ENCODE measurements at places on chromosomes 7 and 10. TPM values are rescaled to one million over a fixed set of nuclear protein-coding genes. Genes with fewer than 3 reads are reported as not detected.

Gene DHTKD1
- total RNA-seq: 13.3 TPM

Gene LIPK
- total RNA-seq: not detected

Gene EIF5AL1
- total RNA-seq: not detected

Gene MYL10
- total RNA-seq: not detected

Gene CACNA2D1
- 16.9 TPM for total RNA-seq

- no peaks in the 10 kb centered on the region for H3K36me3 ChIP-seq
- no peak overlapping the region for H3K27ac ChIP-seq
- peaks cover 7% of the 10 kb centered on the region for H3K4me1 ChIP-seq
- no peak overlapping the region for H3K4me3 ChIP-seq
Measured at GRCh38 chr10:26331371-26331770, 106.8 kb upstream of the APBB1IP start.

DNA sequence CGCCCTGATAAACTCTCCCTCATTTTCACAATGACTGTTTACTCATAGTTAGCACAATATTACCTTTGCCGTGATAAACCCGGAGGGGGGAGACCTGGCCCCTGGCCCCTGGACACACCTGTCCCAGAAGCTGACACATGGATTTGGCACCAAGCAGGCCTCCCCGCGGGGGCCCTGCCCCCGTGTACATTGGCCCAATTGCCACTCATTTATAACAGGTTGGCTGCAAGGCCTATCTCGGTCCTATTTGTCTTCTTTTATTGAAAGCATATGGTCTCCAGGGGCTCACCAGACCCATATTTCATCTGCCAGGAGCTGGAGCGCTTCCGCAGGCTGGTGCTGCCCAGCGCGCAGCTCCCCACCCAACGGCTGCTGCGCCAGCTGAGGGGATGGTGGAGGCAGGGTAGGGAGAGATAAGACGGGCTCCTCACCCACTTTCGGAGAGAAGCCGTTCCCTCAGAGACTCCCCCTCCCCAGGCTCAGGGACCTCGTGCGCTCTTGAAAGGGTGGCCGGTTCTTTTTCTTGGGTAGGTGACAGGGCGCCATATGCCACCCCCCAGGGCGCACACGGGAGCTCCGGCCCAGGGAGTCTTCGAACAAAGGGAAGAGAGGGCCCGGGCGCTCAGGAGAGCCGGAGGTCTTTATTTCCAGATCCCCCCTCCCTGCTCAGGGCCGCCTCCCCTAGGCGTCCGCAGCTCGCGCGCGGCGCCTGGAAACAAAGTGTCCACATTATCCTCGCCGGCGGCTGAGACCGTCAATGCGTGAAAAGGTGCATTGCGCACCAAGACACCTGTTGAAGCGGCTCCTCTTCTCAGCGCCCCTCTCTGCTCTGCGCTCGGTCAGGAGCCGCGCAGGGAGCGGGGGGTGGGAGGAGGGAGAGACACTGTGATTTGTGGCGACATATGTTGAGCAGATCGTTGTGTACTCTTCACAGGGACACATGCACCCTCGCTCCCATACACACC is 4.3 kb upstream of the NEUROG3 start:
- no peak overlapping the region for H3K4me3 ChIP-seq
- H3K27me3 ChIP-seq: no peaks in the 10 kb centered on the region
- H3K4me1 ChIP-seq: peaks cover 16% of the 10 kb centered on the region
- no peak for DNase-seq
- no peaks in the 10 kb centered on the region for H3K36me3 ChIP-seq

- H3K27me3 ChIP-seq: no peaks in the 10 kb centered on the region
- no peak for DNase-seq
- no peaks in the 10 kb centered on the region for H3K36me3 ChIP-seq
- H3K4me3 ChIP-seq: peak overlapping the region; percentile 97
- peaks cover 28% of the 10 kb centered on the region for H3K4me1 ChIP-seq
Measured at GRCh38 chr7:17299483-17299991, 1.1 kb downstream of the AHR start.

- no peak overlapping the region for H3K4me3 ChIP-seq
- no peaks in the 10 kb centered on the region for H3K4me1 ChIP-seq
- H3K27ac ChIP-seq: no peak overlapping the region
- no peaks in the 10 kb centered on the region for H3K27me3 ChIP-seq
- H3K36me3 ChIP-seq: no peaks in the 10 kb centered on the region
Measured at GRCh38 chr7:107703219-107703618, 40.7 kb upstream of the CBLL1 start.

DNA sequence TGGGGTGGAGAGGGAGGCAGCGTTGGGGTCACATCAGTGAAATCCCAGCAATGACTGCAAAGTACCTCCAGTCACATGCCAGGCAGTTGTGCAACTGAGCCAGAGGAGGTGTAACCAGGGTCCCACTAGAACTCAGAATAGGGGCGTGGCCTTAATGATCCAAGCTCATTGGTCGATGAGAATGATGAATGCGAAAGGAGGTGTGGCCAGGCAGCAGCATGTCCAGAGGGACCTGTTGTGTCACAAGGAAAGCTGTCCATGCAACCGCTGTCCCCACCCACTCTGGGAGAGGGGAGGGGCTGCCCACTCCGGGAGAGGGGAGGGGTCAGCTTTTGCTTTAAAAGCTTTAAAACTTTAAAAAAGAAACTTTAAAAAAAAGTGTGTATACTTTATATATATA is 25.3 kb upstream of the MTPAP start:
- no peak overlapping the region for H3K4me3 ChIP-seq
- DNase-seq: no peak
- no peaks in the 10 kb centered on the region for H3K4me1 ChIP-seq
- no peaks in the 10 kb centered on the region for H3K36me3 ChIP-seq
- no peak overlapping the region for H3K27ac ChIP-seq
- no peaks in the 10 kb centered on the region for H3K27me3 ChIP-seq

GRCh38 chr10:115706026-115706425 is 567.0 kb downstream of the GFRA1 start:
- H3K27ac ChIP-seq: no peak overlapping the region
- no peaks in the 10 kb centered on the region for H3K27me3 ChIP-seq
- H3K4me3 ChIP-seq: no peak overlapping the region
- H3K36me3 ChIP-seq: no peaks in the 10 kb centered on the region
- DNase-seq: no peak

- H3K4me1 ChIP-seq: no peaks in the 10 kb centered on the region
- H3K36me3 ChIP-seq: no peaks in the 10 kb centered on the region
- DNase-seq: no peak
- H3K27ac ChIP-seq: no peak overlapping the region
Measured at GRCh38 chr10:84012831-84013458, 126.4 kb upstream of the GHITM start.

- no peaks in the 10 kb centered on the region for H3K27me3 ChIP-seq
- no peak for DNase-seq
- H3K4me3 ChIP-seq: no peak overlapping the region
- no peaks in the 10 kb centered on the region for H3K4me1 ChIP-seq
- peaks cover 10% of the 10 kb centered on the region for H3K36me3 ChIP-seq
Measured at GRCh38 chr10:24495666-24496460, 227.8 kb downstream of the ARHGAP21 start.

GRCh38 chr10:73819081-73819480 is 7.7 kb upstream of the NDST2 start:
- peaks cover 36% of the 10 kb centered on the region for H3K4me1 ChIP-seq
- no peaks in the 10 kb centered on the region for H3K27me3 ChIP-seq
- DNase-seq: no peak
- no peak overlapping the region for H3K4me3 ChIP-seq
- H3K36me3 ChIP-seq: peaks cover 4% of the 10 kb centered on the region
- H3K27ac ChIP-seq: peak overlapping the region; percentile 11

DNA sequence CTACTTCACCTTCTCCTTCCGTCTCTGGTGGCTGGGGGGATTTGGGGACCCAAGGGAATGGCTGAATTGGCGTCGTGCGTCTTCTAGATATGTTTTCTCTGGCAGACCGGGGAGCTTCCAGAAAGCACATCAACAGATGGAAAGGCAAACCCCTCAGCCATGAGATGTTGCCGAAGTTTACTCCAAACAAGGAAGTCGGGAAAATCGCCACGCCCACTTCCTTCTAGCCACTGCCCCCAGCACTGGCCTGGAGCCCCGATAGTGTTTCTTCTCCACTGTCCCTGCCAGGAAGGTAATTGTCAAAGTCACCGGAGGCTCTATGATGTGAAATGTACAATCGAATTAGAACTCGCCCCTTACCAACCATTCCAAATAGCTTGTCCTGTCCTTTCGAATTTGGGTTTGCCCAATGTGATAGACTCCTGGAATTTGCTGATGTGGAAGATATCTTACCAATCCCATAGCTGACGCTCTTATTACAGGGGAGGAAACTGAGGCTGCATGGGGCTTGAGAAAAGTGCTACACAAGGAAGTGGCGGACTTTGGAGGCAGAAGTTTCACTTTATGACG is 191.0 kb downstream of the LSM5 start:
- no peak for DNase-seq
- H3K4me3 ChIP-seq: peak overlapping the region; percentile 44
- H3K27me3 ChIP-seq: peaks cover 3% of the 10 kb centered on the region
- H3K4me1 ChIP-seq: peaks cover 14% of the 10 kb centered on the region
- H3K36me3 ChIP-seq: no peaks in the 10 kb centered on the region

DNA sequence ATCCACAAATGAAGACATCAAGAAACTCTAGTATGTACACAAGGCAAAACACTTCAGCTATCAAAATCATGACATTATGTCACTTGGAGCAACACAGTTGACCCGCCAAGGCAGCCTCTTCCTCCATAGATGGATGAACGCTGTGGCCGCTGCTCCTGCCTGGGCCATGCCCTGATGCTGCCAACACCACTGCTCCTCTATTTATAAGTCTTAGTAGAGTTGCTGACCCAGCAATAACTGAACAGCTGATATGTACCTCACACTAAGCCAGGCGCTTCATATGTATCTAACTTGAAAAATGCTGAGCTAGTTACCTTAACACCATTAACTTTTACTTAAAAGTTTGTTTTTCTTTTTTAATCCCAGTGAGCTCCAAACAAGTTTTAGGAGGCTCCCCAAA is 131.9 kb downstream of the LYZL1 start:
- no peak overlapping the region for H3K27ac ChIP-seq
- no peaks in the 10 kb centered on the region for H3K27me3 ChIP-seq
- DNase-seq: no peak
- no peak overlapping the region for H3K4me3 ChIP-seq
- no peaks in the 10 kb centered on the region for H3K4me1 ChIP-seq

DNA sequence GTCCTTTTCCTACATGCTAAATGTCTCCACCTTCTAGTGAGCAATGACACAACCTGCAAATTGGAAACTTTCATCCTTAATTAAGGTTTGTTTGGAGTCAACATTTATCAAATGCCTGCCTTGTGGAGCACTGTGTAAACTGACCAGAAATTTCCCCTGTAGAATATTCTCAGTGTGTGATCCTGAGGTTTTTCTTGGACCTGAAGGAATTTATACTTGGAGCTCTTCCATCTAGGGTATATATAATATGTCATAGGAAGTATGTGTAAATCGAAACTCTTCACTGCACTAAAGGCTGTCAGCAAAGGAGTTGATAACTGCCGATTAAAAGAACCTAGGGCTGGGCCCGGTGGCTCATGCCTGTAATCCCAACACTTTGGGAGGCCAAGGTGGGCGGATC is 152.4 kb downstream of the NSUN6 start:
- no peak for DNase-seq
- no peak overlapping the region for H3K27ac ChIP-seq
- no peaks in the 10 kb centered on the region for H3K4me1 ChIP-seq
- no peak overlapping the region for H3K4me3 ChIP-seq

GRCh38 chr10:51878695-51879094 is 179.3 kb upstream of the CSTF2T start:
- H3K4me3 ChIP-seq: no peak overlapping the region
- peaks cover 16% of the 10 kb centered on the region for H3K4me1 ChIP-seq
- H3K27me3 ChIP-seq: no peaks in the 10 kb centered on the region
- DNase-seq: no peak
- no peaks in the 10 kb centered on the region for H3K36me3 ChIP-seq

DNA sequence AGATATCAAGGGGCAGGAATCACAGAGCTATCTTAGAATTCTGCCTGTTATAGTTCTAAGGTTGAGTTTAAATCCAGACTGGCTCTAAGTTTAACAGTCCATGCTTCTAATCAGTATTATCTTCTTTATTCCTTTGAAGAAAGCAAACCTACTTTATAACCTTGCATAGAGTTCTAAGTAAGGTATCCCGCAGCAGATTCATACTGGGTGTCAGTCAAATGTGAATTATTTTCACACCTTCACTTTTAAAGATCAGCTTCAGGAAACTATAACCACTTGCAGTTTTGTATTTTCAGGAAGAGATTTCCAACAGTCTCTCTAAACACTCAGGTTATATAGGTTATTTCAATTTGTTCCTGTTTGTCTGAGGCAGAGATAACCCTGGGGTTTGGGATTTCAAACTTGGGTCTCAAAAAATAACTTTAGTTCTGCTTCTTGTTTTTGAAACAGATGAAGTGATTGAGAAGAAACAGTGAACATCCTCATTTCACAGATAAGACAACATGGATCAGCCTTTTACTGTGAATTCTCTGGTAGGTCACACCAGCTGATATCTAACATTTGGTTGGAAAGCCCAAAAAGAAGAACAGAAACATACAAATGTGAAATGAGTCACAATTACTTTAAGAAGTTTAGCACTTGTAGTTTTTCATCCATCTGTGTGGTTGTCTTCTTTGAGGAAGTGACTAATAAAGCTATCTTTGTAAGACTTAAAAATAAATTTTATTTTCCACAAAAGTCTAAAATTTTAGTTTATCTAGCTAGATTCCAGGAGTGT is 21.4 kb downstream of the STAMBPL1 start:
- peaks cover 18% of the 10 kb centered on the region for H3K4me1 ChIP-seq
- H3K27ac ChIP-seq: no peak overlapping the region
- no peak for DNase-seq
- H3K4me3 ChIP-seq: no peak overlapping the region

DNA sequence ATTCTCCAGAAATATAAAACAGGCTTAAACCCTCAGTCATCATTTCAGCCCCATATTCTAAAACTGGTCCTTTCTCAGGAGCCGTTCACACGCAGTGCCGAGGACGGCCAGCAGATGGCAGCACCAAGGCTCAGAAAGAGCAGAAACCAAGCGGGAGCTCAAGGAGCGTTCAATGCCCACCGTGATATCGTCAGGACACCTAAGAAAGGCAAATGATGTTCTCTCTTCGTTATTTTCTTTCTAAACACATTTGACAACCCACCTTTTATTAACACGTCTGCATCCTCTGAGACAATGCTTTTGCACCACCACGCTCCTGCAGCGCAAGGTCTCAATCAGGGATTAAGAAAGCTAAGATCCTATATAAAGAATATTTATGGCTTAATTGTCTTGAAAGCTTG is 45.7 kb upstream of the RBM33 start:
- H3K36me3 ChIP-seq: no peaks in the 10 kb centered on the region
- no peak overlapping the region for H3K27ac ChIP-seq
- no peak for DNase-seq
- no peak overlapping the region for H3K4me3 ChIP-seq

DNA sequence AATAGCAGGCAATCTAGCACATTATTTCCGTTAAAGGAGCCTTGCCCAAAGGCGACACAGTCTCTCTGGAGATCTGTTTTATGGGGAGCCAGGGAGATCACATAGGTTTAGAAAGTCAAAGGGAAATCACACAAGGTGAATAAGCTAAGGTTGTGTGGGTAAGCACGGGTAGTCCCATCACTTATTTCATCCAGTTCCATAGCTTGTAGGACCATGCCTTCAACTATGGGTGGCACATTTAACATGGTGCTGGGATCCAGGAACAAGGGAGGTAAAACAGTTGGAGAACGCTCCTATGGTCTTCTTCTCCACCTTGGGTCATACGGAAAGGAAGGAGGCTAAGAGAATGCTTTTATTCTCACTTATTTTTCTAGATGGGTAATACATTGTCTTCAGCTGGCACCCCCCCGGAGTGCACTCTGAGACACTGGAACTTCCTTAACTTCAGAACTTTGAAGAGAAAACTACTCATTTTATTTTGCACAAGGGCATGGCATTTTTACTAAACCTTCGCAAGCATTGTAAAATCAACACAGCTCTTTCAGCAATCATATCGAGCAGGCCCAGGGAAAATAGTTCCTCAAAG is 435.4 kb downstream of the KIF20B start:
- no peak overlapping the region for H3K4me3 ChIP-seq
- H3K36me3 ChIP-seq: no peaks in the 10 kb centered on the region
- H3K27me3 ChIP-seq: no peaks in the 10 kb centered on the region
- H3K4me1 ChIP-seq: no peaks in the 10 kb centered on the region

Data from vagina (tissue), 2 donors.